Smooth muscle cell of the coronary artery (primary cell): ENCODE measurements at places on chromosomes 4 and X. TPM values are rescaled to one million over a fixed set of nuclear protein-coding genes. Genes with fewer than 3 reads are reported as not detected.

The LRCH2 gene
- total RNA-seq, result 3.1 and 3.2 TPM in 2 replicates

The MFAP3L gene
- total RNA-seq, result 2.6 and 14.2 TPM in 2 replicates

The NEIL3 gene
- 0.59 and 1.7 TPM in 2 replicates for total RNA-seq

The RIPPLY1 gene
- not detected in 2 replicates for total RNA-seq

The DUX4 gene
- not detected in 2 replicates for total RNA-seq

The ADRA2C gene
- 0.08 and 1.4 TPM in 2 replicates for total RNA-seq

The GRIA2 gene
- 0.59 TPM in 1 of 2 replicates, not detected in the other for total RNA-seq

The FHIP1A gene
- total RNA-seq, result under 0.01 and 0.12 TPM in 2 replicates

The ALAS2 gene
- not detected in 2 replicates for total RNA-seq

The FRG2 gene
- not detected in 2 replicates for total RNA-seq

The MAGEB6 gene
- not detected in 2 replicates for total RNA-seq

The UCHL1 gene
- total RNA-seq, result 107 and 149 TPM in 2 replicates

The ADAMTS3 gene
- total RNA-seq, result 1.6 and 5.0 TPM in 2 replicates

The PHKA1 gene
- total RNA-seq, result 2.3 and 6.5 TPM in 2 replicates

The DGKK gene
- not detected in 2 replicates for total RNA-seq

The FGF13 gene
- under 0.01 and 6.2 TPM in 2 replicates for total RNA-seq

The NRK gene
- total RNA-seq, result 0.12 and 0.15 TPM in 2 replicates

The GSX2 gene
- total RNA-seq, result not detected in 2 replicates

The F8A2 gene
- not detected in 2 replicates for total RNA-seq

The STPG2 gene
- total RNA-seq, result 0.12 TPM in 1 of 2 replicates, not detected in the other

The NBDY gene
- 3.0 and 4.0 TPM in 2 replicates for total RNA-seq

The SLC6A14 gene
- not detected in 2 replicates for total RNA-seq

The GLRA3 gene
- total RNA-seq, result not detected in 2 replicates

The SOWAHD gene
- total RNA-seq, result 0.23 and 1.1 TPM in 2 replicates

The HMGN5 gene
- 0.53 TPM in 1 of 2 replicates, not detected in the other for total RNA-seq

The COL25A1 gene
- 0.15 and 0.59 TPM in 2 replicates for total RNA-seq

The CPLX1 gene
- total RNA-seq, result not detected in 2 replicates

The TSR2 gene
- total RNA-seq, result 15.5 and 21.4 TPM in 2 replicates

The TEX13C gene
- total RNA-seq, result not detected in 2 replicates

The MAGEA8 gene
- total RNA-seq, result not detected in 2 replicates

The SERPINA7 gene
- total RNA-seq, result not detected in 2 replicates

The PGAM4 gene
- not detected in 2 replicates for total RNA-seq

The EPGN gene
- 0.68 TPM in 1 of 2 replicates, not detected in the other for total RNA-seq

The GATA1 gene
- not detected in 2 replicates for total RNA-seq

The GUCY1A1 gene
- total RNA-seq, result 0.08 and 1.5 TPM in 2 replicates

The NPFFR2 gene
- not detected in 2 replicates for total RNA-seq

The ERAS gene
- not detected in 2 replicates for total RNA-seq

The PDGFRA gene
- 173 and 451 TPM in 2 replicates for total RNA-seq

The RPL34 gene
- total RNA-seq, result 676 and 999 TPM in 2 replicates

The ANXA10 gene
- total RNA-seq, result 0.94 and 5.1 TPM in 2 replicates

The MAGED2 gene
- total RNA-seq, result 110 and 379 TPM in 2 replicates

The XK gene
- total RNA-seq, result 0.15 TPM in 1 of 2 replicates, not detected in the other

The RAI2 gene
- 0.23 TPM in 1 of 2 replicates, not detected in the other for total RNA-seq
